Activated T-helper 17 cell treated with anti-CD3 and anti-CD28 coated beads, Interleukin-2, amount 50 U/mL, for 72 hours (primary cell): ENCODE measurements at places on chromosomes 3 and 15. TPM values are rescaled to one million over a fixed set of nuclear protein-coding genes. Genes with fewer than 3 reads are reported as not detected.

DNA sequence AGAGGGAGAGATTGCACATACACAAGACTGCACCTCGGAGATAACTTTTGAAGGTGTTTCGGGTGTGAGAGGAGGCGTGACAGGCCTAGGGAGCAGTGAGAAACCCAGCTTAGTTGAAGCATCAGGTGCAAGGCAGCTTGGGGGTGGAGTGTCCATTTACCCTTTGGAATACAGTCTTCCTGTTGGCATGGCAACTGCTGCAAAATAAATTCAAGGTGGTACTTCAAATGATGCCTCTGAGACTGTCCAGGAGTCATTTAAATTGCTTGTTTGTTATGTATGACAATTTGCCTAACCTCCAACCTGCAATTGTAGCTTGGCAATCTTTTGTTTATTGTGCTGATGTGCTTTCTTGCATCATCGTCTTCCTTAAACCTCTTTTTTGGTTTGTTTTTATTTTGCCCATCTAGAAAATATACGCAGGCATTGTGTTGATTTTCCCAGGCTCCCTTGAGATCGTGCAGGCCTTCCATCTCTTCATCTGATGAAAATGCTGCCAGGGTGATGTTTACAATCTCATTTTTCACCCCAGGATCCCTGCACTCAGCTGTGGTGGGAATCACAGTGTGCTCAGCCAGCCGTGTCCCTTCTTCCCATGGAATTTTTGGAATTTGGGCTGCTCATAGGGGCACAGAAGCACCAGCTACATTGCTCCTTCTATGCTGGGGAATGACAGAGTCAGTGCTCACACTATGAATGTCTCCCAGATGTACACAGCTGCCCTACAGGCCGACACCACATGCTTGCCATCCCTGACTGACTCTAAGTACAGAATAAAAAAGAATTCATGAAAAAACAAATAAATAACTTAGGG, 583.1 kb upstream of the CFAP20DC start:
- no peak for ATAC-seq

DNA sequence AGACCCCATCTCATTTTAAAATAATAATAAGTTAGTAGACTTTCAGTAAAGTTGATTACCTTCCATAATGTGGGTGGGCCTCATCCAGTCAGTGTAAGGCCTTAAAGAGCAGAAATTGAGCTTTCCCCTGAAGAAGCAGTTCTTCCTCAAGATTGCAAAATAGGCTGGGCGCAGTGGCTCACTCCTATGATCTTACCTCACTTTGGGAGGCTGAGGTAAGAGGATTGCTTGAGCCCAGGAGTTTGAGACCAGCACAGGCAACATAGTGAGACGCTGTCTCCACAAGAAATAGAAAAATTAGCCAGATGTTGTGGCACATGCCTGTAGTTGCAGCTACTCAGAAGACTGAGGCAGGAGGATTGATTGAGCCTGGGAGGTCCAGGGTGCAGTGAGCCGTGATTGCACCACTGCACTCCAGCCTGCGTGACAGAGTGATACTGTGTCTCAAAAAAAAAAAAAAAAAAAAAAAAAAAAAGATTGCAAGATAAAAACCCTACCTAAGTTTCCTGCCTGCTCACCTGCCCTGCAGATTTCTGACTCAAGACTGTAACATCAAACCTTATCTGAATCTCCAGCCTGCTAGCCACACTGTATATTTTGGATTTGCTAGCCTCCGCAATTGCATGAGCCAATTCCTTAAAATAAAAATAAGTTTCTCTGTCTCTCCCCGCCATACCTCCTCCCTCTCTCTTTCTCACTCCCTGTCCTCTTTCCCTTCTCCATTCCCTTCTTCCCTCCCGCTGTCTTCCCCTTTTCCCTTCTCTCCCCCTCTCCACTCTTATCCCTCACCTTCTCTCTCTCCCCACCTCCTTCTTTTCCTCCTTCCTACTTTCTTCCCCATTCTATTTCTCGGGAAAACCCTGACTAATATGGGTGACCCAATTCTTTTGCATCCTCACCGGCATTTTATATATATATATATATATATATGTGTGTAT, 16.9 kb downstream of the KLHL18 start:
- no peak for ATAC-seq

- no peak for ATAC-seq
Measured at GRCh38 chr3:82424031-82424339, 662.5 kb upstream of the GBE1 start.

- no peak for ATAC-seq
Measured at GRCh38 chr3:195041871-195042742, 228.9 kb downstream of the XXYLT1 start.

- ATAC-seq = no peak
Measured at GRCh38 chr15:67183443-67184169, 70.9 kb downstream of the AAGAB start.

GRCh38 chr3:157127831-157128767, 31.8 kb downstream of the CCNL1 start:
- peak; percentile 91 for ATAC-seq

DNA sequence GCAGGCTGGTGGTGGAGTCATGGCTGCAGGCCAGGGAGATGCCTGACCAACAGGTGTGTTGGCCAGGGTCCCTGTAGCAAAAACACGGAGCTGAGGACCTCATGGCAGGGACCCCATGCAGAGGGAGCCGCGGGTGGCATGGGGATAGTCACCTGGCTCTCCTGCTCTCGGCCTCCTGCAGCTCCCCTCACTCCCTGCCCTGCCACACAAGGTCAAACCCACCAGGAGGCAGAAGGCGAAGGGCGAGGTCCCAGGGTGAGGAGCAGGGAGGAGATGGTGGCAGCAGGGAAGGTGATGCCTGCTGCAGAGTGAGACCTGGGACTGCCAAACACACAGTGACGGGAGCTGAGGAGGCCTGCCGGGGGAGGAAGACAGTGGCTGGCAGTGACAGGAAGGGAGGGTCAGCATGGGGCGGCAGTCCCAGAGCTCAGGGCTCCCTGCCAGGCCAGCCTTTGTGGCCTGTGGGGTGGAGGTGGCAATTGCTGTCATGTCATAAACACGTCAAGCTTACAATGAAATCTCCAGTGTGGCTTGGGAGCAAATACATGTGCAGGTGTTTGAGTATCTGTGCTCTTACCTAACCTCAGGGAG, 144.3 kb downstream of the TJP1 start:
- no peak for ATAC-seq

GRCh38 chr3:120568598-120568997, 27.5 kb upstream of the NDUFB4 start:
- ATAC-seq = no peak

GRCh38 chr15:74392451-74392830, 25.0 kb upstream of the CYP11A1 start:
- ATAC-seq = no peak

GRCh38 chr15:40248006-40248783, 9.3 kb downstream of the PAK6 start:
- no peak for ATAC-seq

GRCh38 chr3:15998911-15999310, 175.6 kb upstream of the GALNT15 start:
- no peak for ATAC-seq

GRCh38 chr15:41603941-41604911, 45.2 kb downstream of the TYRO3 start:
- ATAC-seq = peak; percentile 83

DNA sequence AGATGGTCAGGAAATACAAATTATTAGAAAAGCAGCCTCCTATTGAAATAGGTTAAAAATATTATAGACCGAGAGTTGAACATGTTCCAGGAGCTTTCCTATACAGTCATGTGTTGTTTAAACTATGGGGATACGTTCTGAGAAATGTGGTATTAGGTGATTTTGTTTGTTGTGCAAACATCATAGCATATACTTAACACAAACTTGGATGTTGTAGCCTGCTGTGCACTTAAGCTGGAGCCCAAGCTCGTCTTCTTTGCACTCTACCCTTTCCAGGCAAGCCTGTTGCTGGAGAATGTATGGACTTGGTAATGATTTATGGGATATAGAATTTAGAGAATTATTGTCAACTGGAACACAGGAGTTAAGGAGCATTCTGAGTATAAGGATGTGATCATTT, 140.2 kb downstream of the AKAP13 start:
- ATAC-seq = no peak

GRCh38 chr3:172154768-172155664, 115.6 kb downstream of the FNDC3B start:
- peak; percentile 40 for ATAC-seq

GRCh38 chr15:55461447-55461846, 46.6 kb downstream of the DNAAF4 start:
- no peak for ATAC-seq

- ATAC-seq = no peak
Measured at GRCh38 chr15:51079226-51079625, 15.5 kb downstream of the TNFAIP8L3 start.

DNA sequence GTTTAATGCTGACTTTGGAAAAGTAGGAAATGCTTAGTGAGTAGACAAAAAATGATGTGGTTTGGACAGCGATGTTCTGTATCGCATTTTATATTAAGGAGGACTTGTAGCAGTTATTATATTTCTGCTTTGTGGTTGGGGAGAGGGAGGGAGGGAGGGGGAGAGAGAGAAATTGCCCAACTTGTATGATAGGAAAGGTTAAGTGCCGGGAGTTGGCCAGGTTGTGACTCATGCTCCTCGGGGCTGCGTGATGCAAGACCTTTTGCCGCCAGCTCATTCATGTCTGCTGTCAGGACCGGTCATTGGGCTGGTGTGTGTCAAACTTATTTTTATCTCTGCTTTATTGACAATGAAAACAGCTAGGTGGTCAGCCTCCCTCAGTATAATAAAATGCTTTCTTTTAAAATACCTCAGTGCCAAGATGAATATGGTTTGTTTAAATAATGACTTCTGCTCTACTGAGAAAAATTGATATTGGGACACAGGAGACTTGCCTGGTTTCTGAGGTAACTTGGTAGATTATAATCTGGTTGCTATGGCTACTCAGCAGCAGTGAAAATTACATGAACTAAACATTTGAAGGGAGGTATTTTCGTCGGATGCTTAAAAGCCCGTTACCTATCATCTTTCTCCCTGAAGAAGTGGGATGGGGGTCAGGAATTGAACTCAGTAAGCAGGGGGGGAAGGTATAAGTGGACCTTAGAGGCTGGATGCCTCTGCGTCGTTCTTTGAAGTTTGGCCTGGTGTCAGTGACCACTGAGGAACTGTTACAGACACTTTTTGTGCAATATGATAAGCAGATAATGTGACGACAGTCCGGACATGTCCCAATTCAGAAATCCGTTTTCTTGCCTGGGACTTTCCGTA, 90.7 kb downstream of the FNDC3B start:
- ATAC-seq = peak; percentile 90

GRCh38 chr3:81268526-81268925, 492.9 kb downstream of the GBE1 start:
- ATAC-seq = no peak

DNA sequence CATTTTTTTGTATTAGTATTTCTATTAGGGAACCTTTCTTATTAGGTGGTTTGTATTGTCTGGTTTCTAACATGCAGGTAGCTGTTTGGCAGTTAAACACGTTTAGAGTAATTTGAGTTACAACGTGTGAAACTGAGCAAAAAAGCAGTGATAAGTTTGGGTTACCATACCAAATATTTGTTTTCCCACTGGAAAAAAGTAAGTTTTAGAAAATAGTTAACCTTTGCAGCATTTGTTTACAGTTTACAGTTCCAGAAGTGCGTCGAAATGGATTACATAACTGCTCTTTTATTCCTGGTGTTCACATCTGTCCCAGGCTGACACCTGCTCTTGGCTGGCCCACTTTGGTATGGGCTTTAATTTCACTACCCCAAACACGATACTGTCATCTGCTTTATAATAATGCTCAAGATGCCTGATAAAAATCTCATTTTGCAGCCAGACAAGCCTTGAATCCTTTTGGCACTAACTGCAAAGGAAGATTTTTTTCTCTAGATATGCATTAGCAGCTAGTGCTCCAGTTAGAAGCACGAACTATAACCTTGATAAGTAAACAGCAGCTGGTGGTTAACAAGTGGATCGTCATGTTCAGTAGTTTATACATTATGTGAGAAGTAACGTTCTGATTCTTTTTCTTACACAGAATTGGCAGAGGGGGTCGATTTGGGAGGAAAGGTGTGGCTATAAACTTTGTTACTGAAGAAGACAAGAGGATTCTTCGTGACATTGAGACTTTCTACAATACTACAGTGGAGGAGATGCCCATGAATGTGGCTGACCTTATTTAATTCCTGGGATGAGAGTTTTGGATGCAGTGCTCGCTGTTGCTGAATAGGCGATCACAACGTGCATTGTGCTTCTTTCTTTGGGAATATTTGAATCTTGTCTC, 5.3 kb downstream of the EIF4A2 start:
- no peak for ATAC-seq

- no peak for ATAC-seq
Measured at GRCh38 chr3:134065252-134066157, 35.8 kb upstream of the SLCO2A1 start.

Gene GOLGA8S
- total RNA-seq = 0.06 TPM

Gene SIDT1
- total RNA-seq = 17.0 TPM

Gene SMCO1
- total RNA-seq = not detected

Gene CRYBG3
- 15.3 TPM for total RNA-seq

Gene ZNF501
- total RNA-seq = 0.73 TPM

Gene GOLGA8J
- not detected for total RNA-seq

Gene OR5K2
- total RNA-seq = not detected

Gene RGMA
- total RNA-seq = 0.15 TPM

Gene PARP9
- total RNA-seq = 35.1 TPM
